Immature natural killer cell (primary cell): ENCODE measurements at places on chromosomes 4 and X. TPM values are rescaled to one million over a fixed set of nuclear protein-coding genes. Genes with fewer than 3 reads are reported as not detected.
A peak's percentile ranks its signal among the peaks of the same experiment; 100 is the strongest.

OPN1MW3 gene
- 0.19 TPM for polyA plus RNA-seq

GRCh38 chrX:10199212-10199611 lies 42.4 kb downstream of the CLCN4 start:
- DNase-seq, result peak; percentile 29
- H3K4me3 ChIP-seq, result no peak overlapping the region
- H3K4me1 ChIP-seq, result peaks cover 12% of the 10 kb centered on the region

DNA sequence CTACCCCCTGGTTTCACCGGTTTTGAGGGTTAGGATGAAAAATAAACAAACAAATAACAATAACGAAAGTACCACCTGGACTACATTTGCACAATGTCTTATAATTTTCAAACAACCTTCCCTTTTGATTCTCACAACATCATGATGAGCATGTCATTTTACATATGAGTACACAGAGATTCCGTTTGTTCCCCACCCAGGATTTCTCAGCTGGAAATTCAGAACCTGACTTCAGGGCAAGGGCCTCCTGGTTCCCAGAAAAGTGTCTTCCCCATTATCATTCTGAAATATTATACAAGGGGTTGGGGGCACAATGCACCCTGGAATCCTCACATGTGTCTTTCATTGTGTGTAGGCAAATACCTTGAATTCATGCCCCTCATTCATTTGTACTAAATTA lies 135.8 kb upstream of the NOCT start:
- H3K27ac ChIP-seq, result no peak overlapping the region
- H3K4me3 ChIP-seq, result no peak overlapping the region
- H3K4me1 ChIP-seq, result no peaks in the 10 kb centered on the region
- H3K36me3 ChIP-seq, result no peaks in the 10 kb centered on the region
- no peak for DNase-seq
- peaks cover 2% of the 10 kb centered on the region for H3K27me3 ChIP-seq

- H3K27me3 ChIP-seq, result peaks cover 3% of the 10 kb centered on the region
- H3K27ac ChIP-seq, result no peak overlapping the region
- H3K36me3 ChIP-seq, result no peaks in the 10 kb centered on the region
- H3K4me1 ChIP-seq, result peaks cover 2% of the 10 kb centered on the region
- DNase-seq, result peak; percentile 47
- H3K4me3 ChIP-seq, result no peak overlapping the region
Measured at GRCh38 chrX:120213438-120214265, 37.0 kb upstream of the ZBTB33 start.

LNX1 gene
- 0.12 TPM for polyA plus RNA-seq

DNA sequence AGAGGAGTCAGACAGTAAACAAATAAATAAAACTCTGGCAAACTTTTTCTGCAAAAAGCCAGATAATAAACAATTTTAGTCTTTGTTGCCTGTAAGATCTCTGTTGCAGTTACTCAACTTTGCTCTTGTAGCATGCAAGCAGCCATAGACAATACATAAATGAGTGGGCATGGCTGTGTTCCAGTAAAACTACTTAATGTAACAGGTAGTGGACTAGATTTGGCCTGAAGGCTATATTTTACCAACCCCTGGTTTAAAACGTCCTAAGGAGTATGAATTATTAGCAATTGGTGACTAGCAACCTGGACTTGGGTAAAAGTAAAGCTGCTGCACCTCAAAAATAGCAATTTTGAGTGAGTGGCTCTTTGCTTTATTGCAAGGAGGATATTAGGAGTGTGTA lies 30.9 kb downstream of the SLAIN2 start:
- no peak overlapping the region for H3K27ac ChIP-seq
- no peak overlapping the region for H3K4me3 ChIP-seq
- no peak for DNase-seq
- no peaks in the 10 kb centered on the region for H3K36me3 ChIP-seq
- H3K4me1 ChIP-seq, result peaks cover 66% of the 10 kb centered on the region

CXCL11 gene
- not detected for polyA plus RNA-seq

- H3K4me3 ChIP-seq, result no peak overlapping the region
- H3K4me1 ChIP-seq, result no peaks in the 10 kb centered on the region
- H3K27me3 ChIP-seq, result no peaks in the 10 kb centered on the region
- DNase-seq, result no peak
Measured at GRCh38 chrX:3230496-3230895, 116.0 kb downstream of the MXRA5 start.

SMIM10 gene
- polyA plus RNA-seq, result 0.47 TPM

GLA gene
- 22.7 TPM for polyA plus RNA-seq

DNA sequence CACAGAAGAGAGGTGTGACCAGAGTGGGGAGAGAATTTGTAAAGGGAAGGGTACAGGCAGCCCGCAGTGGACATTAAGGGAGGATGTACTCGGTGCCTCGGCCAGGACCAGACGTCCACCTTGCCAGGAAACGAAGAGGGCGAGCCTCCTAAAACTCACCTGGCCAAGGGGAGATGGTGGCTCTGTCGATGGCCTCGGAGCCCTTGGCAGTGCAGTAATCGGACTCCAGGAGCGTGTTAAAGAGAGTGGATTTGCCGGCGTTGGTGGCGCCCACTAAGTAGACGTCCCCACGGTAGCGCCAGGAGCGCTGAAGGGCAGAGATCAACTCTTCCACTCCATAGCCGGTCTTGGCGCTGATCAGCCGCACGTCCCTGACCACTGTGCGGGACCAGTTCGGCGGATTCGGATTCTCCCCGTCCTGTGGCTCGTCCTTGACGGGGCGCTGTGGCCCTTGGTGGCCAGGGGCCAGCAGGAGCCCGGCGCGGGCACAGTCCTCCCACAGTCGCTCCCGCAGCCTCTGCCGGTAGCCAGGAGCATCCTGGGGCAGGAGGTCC lies 1.0 kb downstream of the NOA1 start:
- H3K4me1 ChIP-seq, result peaks cover 67% of the 10 kb centered on the region
- DNase-seq, result peak; percentile 3
- peak overlapping the region; percentile 73 for H3K27ac ChIP-seq

DNA sequence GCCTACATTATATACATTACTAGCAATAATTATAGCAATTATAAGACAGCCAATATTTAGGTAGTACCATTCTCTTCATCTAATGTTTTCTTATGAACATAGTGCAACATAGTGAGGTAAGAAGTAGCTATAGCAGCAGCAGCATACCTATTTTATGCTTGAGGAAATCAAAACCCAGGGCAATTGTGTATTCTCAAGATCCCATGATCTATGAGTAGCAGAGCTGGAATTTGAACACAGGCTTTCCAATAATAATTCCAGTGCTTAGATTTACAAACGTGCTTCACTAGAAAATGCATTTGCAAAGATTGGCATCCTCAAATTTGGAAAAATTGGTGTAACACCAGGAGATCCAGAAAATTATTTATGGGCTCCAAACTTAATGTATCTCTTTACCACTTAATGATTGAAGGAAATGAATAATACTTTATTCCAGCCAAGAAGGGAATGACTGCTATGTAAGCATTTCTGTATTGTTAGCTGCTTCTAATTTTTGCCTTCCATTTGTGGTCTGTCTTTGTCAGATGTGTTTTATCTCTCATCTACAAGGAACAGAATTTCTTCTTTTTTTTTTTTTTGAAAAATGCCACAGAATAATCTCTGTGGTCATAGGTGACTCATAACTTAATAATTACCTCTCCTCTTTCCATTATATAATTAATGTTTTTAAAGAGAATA lies 451.1 kb downstream of the ARAP2 start:
- H3K4me3 ChIP-seq, result no peak overlapping the region
- H3K27me3 ChIP-seq, result peaks cover 2% of the 10 kb centered on the region
- H3K27ac ChIP-seq, result no peak overlapping the region
- DNase-seq, result no peak
- no peaks in the 10 kb centered on the region for H3K4me1 ChIP-seq

GRCh38 chr4:89922848-89923416 lies 28.3 kb downstream of the MMRN1 start:
- H3K27me3 ChIP-seq, result no peaks in the 10 kb centered on the region
- H3K4me1 ChIP-seq, result no peaks in the 10 kb centered on the region
- no peak for DNase-seq
- no peak overlapping the region for H3K4me3 ChIP-seq
- peaks cover 4% of the 10 kb centered on the region for H3K36me3 ChIP-seq

ZNF157 gene
- polyA plus RNA-seq, result not detected

GRCh38 chr4:123453061-123453680 lies 56.6 kb downstream of the SPRY1 start:
- H3K4me1 ChIP-seq, result peaks cover 17% of the 10 kb centered on the region
- H3K36me3 ChIP-seq, result no peaks in the 10 kb centered on the region
- no peak overlapping the region for H3K27ac ChIP-seq
- H3K27me3 ChIP-seq, result peaks cover 2% of the 10 kb centered on the region

CXCR3 gene
- polyA plus RNA-seq, result 31.1 TPM

DNA sequence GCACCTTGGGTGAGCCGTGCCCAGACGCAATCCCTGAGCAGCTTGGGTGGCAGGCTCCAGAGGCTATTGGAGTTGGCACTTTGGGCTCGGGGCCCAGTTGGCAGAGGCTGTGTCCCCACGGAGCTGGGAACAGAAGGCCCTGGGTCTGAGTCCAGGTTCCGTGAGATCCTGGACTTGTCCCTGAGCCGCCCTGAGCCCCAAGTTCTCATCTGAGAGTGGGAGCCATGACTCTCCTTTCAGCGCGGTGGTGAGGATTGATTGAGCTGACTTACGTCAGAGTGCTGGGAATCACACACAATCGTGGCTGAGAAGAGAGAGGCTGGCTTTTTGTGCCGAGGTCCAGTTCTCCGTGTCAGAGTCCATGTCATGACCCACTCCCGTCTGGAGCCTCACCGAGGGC lies 98.0 kb downstream of the PSAPL1 start:
- no peaks in the 10 kb centered on the region for H3K4me1 ChIP-seq
- no peak for DNase-seq
- no peaks in the 10 kb centered on the region for H3K36me3 ChIP-seq

GRCh38 chr4:87410679-87411078 lies 11.7 kb upstream of the NUDT9 start:
- H3K27me3 ChIP-seq, result peaks cover 6% of the 10 kb centered on the region
- no peaks in the 10 kb centered on the region for H3K36me3 ChIP-seq
- H3K4me1 ChIP-seq, result peaks cover 24% of the 10 kb centered on the region
- DNase-seq, result no peak
- H3K4me3 ChIP-seq, result no peak overlapping the region

DNA sequence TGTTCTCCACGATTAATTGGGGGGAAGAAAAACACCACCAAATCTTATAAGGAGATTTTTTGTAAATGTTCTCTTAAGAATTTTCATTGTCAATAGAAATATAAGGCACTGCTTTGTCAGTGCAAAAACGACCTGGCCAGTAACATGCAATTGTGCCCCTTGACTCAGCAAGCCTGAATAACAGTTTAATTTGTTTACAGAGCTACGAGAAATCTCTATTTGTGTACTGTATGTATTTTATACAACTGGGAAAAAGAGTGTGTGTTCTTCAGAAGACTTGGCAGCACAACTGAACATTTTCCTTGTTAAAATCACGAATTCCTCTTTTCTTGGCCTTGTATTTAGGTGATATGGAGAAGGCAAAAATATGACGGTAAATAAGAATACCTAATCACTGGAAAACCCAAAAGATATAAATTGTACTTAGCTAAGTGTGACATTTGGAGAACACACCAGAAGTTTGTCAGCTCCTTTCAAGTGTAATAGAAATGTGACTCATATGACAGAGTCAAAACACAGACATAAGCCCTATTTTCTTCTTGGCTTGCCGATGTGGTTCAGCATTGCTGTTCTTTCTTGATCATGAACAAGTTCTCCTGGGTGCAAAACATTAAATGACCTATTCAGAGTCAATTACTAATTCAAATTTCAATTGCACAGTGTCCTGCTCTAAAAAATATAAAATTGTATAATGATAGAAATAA lies 945.0 kb upstream of the INTU start:
- no peaks in the 10 kb centered on the region for H3K27me3 ChIP-seq
- no peak overlapping the region for H3K27ac ChIP-seq
- H3K4me3 ChIP-seq, result no peak overlapping the region
- no peaks in the 10 kb centered on the region for H3K36me3 ChIP-seq
